ENCODE measurements at places on chromosomes 4 and X.

DNA sequence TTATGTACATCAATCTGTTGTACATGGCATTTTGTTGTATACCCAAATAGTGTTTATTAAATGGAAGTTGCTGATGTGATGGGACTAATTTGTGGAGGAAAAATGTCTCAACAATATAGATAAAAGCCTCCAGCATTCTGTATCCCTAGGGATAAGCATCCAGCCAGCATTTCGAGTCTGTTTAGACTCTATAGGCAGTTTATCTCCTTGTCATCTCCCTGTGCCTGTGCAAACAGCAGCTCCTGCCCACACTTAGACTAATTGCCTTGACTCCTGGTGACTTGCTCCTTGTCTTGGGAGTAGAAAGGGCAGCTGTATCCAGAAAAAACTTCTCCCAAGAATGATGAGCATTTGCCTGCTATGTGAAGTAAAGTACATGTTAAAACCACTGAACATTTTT, 83.8 kb downstream of the DOCK11 start:
- no peak for DNase-seq

DNA sequence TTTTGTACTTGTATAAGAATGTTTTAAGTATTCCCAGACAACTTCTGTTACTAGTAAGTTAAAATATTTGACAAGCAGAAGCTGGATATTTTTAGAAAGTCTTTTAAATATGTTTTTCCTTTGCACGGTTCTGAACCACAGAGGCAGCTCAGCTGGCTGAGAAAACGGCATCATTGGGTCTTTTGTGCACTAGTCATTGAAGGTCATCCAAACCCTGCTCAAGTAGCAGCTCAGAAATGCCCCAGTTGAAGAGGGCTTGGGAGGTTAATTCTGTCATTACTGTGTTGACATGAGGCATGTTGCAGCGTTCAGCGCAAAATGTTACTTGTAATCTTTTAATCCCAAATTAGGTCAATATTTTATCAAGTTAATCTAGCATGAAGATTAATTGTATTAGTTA, 383.7 kb upstream of the FAM241A start:
- no peak for DNase-seq

- no peak for DNase-seq
Measured at GRCh38 chr4:141501395-141501794, 135.0 kb upstream of the IL15 start.

- no peak for DNase-seq
Measured at GRCh38 chrX:56572975-56573374, 9.5 kb downstream of the UBQLN2 start.

DNA sequence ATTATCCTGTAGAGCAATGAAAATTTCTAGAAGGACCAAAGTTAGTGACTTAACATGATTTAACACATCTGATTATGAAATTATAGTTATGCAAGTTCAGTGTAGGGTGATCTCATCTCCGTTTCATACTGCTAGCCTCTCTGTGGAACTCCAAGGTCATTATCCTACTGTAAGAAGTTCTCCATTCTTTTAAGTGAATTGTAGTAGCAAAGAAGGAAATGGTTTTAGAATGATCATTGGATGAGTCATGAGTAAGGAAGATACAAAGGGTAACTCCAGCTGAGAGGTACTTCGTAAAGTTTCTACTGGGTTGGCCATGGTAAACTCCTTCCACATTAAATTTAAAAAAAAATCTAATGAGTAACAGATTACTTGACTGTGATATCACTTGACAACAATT, 215.0 kb upstream of the GIMD1 start:
- no peak for DNase-seq

GRCh38 chr4:185576962-185577950, 41.9 kb upstream of the PDLIM3 start:
- DNase-seq = no peak

GRCh38 chrX:56026815-56027214, 205.3 kb upstream of the KLF8 start:
- no peak for DNase-seq

- DNase-seq = no peak
Measured at GRCh38 chr4:41076481-41076880, 137.9 kb downstream of the APBB2 start.

- no peak for DNase-seq
Measured at GRCh38 chrX:153411255-153411987, at the start of gene ZFP92. TSS of gene ZFP92 (plus strand) at chrX:153411472. CDS start at chrX:153418323, 6,851 bp downstream.

DNA sequence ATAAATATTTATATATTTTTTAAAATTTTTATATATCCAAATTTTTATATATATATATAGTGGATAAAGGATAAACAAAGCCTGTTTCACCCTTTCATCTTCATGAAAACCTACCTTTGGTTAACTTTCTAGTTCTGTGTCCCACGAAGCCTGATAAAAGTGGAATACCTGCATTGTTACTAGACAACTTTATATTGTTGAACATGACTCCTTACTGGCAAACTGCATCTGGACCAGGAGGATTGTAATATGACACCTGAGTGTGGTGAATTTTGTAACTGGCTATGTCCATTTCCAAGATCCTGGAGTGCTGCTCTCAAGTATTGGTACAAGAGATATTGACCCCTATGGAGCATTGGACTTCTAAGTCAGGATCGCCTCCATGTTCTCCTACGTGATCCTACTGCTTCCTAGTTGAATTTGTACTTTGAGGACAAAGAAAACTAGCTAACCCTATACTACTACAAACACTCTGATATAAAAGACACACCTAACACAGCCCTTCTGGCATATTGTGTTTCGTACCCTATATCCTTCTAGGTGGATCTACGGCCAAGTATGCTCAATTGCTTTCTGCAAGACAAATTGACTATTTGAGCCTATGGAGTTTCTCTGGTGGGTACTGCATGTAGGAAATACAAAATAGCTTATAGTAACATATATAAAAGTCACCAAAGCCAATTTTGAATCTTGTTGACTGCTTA, 61.3 kb upstream of the PRRG1 start:
- no peak for DNase-seq

GRCh38 chr4:40630335-40631021, 814 bp upstream of the RBM47 start:
- no peak for DNase-seq

- DNase-seq = no peak
Measured at GRCh38 chr4:100284129-100284880, 94.0 kb upstream of the DDIT4L start.

DNA sequence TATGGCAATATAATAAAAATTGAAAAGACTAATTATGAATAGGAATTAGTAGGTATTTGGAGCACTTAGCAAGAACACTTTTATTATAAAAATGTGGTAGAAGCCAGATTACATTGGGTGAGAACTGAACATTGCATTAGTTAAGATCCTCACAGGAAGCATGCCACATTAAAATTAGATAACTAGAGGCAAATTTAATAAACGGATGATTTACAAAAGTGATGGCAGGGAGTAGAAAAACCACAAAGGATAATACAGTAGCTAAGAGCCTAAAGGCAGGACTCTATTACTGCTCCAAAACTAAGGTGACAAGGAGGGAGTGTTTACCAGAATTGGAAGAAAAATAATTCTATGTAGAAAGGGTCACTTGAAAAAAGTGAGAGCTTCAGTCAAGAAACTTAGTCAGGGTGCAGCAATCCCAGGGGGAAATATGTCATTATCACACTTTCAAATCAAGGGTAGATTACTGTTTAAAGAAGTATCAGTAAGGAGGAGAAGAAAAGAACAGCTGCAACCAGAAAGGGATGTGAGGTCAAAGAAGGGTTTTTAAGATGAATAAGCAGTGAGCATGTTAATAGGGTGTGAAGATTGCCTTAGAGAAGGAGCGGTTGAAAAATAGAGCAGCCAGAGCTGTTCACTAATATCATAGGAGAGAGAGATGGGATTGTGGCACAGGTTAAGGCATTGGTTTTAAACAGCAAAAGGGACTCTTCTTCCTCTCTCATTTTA, 84.6 kb downstream of the NDST4 start:
- DNase-seq = no peak

GRCh38 chr4:54277691-54278090, 48.6 kb downstream of the PDGFRA start:
- DNase-seq = no peak

- no peak for DNase-seq
Measured at GRCh38 chrX:48827654-48827968, 1.3 kb downstream of the ERAS start.

DNA sequence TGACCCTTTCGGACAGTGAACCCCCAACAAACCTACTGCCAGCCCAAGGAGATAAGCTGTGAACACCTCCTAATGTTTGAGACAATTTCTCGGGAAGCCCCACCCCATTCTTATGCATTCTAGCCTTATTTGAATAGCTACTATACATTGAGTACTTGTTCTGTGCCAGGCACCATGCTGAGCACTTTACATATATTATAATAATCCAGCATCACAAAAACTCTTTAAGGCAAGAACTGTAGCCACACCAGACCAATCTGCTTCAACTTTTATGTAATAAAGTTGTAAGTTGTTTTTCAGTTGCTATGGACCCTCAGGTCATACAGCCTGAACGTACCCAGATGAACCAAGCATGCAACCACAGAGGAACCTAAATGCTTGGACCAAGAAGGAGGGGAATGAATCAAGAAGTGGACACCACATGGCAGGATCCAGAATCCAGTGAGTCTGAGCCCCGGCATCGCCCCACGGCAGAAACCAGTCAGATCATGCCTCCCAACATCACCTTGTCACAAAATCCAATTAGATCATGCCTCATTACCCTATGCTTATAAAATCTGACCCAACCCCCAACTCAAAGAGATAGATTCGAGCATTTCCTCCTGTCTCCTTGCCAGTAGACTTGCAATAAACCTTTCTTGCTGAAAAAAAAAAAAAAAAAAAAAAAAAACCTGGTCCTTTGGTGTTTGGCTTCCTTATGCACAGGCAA, 225.0 kb downstream of the QDPR start:
- no peak for DNase-seq

DNA sequence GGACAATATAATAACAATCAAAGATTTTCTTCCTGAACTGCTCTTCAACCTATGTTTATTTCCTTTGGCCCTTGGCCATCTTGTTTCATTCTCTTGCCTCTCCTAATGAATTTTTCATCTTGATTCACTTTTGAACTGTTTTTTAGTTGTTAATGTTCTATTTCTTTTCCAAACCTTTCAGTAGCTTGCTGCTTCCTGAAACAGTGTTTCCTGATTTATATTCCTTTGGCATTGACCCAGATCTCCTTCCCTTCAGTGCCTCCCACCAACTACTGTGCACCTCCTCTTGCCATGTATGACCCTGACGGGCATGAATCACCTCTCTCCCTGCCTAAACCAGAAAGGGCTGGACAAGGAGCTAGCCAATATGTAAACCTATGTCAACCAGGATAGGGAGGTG, 25.6 kb upstream of the SPP1 start:
- DNase-seq = no peak

GRCh38 chr4:143109376-143109775, 75.3 kb upstream of the USP38 start:
- DNase-seq = no peak

- no peak for DNase-seq
Measured at GRCh38 chrX:21655901-21656586, 2.1 kb downstream of the KLHL34 start.

GRCh38 chr4:38105475-38106220, 145.4 kb downstream of the PTTG2 start:
- no peak for DNase-seq

DNA sequence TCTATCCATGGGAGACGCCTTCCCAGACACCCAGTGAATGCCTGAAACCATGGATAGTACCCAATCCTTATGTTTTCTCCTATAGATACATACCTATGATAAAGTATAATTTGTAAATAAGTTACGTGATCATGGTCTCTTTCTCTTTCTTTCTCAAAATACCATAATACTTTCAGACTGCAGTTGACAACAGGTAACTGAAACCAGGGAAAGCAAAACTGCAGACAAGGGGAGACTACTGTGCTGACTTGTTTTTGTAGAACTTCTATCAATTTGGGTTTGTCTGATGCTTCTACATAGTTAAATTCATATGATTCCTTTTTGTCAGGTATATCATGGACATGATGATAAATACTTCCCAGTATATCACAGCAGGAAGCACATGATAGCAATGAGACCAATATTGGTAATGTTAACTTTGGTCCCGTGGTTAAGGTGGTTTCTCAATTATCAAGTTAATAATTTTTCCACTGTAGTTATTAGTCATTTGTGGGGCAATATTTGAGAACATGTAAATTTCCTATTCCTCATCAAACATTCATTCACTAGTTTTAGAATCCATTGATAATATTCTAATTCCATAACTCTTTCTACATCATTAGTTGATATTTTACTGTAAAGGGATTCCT, 298.0 kb upstream of the TET2 start:
- no peak for DNase-seq

GRCh38 chr4:12747154-12747553, 737.0 kb downstream of the RAB28 start:
- no peak for DNase-seq

- DNase-seq = no peak
Measured at GRCh38 chrX:68829582-68830418, 979 bp downstream of the EFNB1 start.

GRCh38 chr4:155735496-155735895, 23.3 kb upstream of the GUCY1B1 start:
- DNase-seq = no peak

DNA sequence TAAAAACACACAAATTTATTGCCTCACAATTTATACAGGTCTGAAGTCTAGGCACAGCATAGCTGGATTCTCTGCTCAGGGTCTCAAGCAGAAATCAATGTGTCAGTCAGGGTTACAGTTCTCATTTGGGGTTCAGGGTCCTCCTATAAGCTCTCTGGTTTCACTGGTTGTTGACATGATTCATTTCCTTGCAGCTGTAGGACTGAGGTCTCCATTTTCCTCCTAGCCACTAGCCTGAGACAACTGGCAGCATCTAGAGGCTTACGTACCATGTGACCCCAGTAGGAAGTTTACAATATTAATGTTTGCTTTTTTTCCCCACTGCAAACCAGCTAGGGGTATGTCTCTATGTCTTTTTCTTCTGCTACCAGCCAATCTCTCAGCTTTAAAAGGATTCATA, 102.5 kb downstream of the CPEB2 start:
- no peak for DNase-seq

DNA sequence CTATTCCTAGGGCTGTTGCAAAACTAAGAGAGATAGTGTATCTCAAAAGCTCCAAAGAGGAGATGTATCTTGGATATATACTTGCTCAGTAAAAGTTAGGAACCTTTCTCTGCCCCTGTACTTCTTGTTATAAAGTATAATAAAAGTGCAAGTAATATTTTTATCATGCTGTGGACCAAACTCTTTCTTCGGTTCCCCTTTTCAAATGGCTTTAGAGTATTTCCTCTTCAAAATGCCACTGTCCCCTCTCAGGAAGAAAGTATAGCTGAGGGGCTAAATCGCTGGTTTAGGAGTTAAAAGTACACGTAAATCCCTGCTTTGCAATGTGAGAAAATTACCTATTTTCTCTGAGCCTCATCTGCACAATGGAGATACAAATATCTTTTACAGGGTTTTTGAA, 169.1 kb upstream of the FTHL17 start:
- no peak for DNase-seq

DNA sequence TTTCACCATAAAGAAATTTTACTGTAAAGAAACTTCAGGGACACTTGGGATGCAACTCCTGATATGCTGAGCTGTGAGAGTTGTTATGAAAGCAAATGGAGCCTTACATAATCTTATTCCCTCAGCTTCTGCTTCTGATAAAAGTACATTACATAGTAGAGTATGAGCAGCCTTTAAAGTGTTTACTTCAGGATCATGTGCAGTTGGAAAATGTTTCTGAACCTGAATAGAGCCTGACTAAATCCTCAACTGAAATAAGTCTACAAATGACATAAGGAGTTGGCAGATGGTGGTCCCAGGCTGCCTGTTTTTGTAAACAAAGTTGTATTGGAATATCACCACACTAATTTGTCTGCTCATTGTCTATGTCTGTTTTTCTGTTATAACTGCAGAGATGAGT, 19.3 kb downstream of the RASSF6 start:
- no peak for DNase-seq

- no peak for DNase-seq
Measured at GRCh38 chr4:154364066-154364845, 127.3 kb downstream of the DCHS2 start.

All from T-helper 17 cell (primary cell).